Stimulated activated CD8-positive, alpha-beta memory T cell treated with anti-CD3 and anti-CD28 coated beads, Interleukin-15, amount 100 ng/mL, for 48 hours (primary cell): ENCODE measurements at places on chromosomes 2 and 18.

DNA sequence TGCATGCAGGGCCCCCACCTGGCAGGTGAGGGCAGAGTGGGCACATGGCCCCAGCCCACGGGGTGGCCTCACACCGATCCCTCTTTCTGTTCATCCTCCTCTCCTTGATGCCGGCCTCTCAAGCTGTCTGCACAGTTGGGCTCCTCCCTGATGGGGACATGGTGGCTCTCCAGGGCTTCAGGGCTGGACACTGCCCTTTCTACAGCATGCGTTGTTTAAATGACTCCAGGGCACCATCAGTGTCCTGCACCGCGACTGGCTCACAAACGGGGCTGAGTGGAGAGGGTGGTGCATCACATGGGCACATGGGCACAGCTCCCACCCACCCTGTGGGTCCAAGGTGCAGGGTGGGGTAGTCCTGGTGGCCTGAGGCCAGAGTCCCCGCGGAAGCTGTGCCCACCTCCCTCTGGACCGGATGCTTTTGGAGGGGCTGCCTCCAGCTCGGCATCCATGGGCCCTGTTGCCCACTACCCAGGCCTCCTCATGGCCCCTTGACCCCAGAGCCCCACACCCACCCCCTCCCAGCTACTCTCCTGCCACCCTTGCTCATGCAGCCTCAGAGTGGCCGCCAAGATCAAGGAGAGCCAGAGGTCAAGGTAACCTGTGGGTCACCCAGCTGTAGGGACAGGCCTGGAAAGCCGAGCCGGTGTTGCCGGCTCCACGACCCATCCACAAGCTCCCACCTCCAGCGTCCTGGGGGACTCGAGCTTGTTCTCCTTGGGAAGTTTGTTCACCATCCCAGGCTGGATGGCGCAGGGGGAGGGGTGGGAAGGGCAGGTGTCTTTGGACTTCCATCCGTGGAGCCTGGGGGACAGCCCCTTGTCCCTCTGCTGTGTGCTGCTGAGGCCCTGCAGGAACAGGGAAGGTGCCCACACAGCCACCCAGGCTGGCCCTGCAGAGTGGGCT, 12.3 kb upstream of the SNED1 start:
- no peak for DNase-seq

GRCh38 chr2:156399950-156400705, 36.1 kb upstream of the GPD2 start:
- peak; percentile 24 for DNase-seq

GRCh38 chr2:183244300-183244844, 120.1 kb downstream of the NUP35 start:
- DNase-seq = no peak

- no peak for DNase-seq
Observed at GRCh38 chr2:155703917-155704316, 628.6 kb downstream of the NR4A2 start.

GRCh38 chr2:234425639-234426603, 71.0 kb downstream of the ARL4C start:
- no peak for DNase-seq

GRCh38 chr2:35932276-35932963, 423.2 kb upstream of the CRIM1 start:
- DNase-seq = no peak

GRCh38 chr18:62736077-62736855, 20.9 kb downstream of the PHLPP1 start:
- no peak for DNase-seq

DNA sequence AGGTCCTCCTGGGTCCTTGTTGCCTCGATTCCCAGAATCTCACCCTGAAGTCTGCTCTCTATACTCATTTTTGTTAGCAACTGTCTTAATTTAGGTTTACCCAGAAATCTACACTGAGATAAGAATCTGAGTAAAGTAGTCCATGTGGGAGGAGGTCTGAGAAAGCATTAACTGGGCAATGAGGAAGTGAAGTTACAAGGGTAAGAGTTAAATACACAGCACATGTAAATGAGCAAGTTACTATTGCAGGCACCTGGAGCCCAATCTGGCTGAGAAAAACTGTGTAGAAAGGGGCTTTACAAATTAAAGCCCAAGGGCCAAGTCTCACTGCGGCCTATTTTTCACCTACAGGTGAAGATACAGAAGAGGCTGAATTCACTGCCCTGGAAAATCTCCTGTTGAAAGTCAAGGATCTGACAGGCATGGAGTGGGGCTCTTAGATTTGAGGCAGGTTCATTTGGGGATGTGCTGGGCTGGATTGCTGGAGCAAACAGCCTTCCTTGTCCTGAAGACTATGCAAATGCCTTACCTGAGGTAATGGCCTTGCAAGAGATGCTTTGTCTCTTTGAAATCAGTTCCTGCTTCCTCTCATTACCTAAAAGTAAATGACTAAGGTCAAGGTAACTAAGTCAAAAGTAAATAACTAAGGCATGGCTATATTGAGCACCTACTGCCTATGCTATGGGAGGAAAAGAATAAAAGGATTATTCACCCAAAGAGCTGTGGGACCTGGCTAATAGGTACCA, 84.4 kb upstream of the DYNAP start:
- no peak for DNase-seq

DNA sequence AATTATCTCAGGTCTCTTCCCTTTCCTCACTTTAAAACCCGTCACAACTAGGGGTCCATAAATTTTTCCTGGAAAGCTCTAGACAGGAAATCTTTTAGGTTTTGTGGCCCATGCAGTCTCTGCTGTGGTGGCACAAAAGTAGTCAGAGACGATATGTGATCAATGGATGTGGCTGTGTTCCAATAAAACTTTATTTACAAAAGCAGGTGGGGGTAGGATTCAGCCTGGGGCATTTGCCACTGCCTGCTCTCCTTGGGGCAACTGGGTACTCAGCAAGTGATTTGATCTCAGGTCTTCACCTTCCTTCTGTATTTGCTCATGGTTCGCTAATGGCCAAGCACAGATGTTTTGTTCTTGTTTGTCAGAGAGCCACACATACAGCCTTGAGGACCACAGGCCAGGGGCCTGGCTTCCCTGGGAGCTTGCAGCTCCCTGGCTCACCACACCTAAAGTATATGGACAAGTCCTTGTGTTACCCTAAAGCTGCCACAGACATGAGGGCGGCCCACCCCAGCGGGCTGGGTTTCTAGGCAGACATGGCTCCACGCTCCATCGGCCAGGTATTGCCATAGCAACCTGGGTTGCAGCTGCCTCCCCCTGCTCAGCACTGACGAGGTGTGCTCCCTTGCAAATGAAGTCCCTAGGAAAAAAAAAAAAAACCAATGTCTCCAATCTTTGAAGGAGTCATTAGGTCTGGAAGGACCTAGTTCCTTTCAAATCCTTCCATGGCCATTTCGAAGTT, 89.7 kb upstream of the YWHAQ start:
- no peak for DNase-seq

DNA sequence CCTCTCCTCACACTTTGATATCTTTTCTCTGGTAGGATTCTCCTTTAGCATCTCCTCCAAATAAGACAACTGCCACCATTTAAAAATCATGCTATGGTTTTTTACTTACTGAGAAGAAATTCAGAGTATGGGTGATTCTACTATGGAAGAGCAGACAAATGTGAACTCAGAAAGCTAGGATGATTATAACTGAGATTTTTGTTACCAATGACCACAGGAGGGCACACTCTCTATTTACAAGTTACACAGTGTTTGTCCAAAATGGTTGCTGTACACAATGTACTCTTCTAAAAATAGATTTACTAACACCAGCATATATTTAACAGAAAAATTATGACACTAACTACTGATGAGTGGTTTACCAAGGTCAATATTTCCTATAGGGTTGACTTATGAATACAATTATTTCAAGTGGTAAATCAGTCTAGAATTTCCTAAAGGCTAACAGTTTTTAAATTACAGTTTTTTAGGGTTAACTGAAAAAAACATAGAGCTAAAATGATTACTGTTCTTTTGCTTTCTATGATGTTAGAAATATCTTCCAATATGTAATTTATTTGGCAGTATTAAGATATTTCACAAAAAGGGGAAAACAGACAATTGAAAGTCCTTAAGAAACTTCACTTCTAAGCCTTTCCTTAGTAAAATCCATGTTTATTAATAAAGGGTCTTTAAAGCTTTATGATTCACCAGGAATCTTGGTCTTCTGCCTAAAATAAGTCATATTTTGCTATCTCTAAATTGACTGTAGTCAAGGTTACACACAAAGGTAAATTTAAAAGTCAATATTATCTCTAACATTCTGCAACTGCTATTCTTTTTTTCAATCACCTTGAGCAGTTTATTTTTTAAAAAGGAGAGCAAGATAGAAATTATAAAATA, 57.2 kb downstream of the MAP4K3 start:
- no peak for DNase-seq

GRCh38 chr18:78978349-78979055, 1.1 kb upstream of the SALL3 start:
- DNase-seq = no peak

GRCh38 chr2:12397854-12398253, 318.9 kb upstream of the TRIB2 start:
- DNase-seq = no peak

DNA sequence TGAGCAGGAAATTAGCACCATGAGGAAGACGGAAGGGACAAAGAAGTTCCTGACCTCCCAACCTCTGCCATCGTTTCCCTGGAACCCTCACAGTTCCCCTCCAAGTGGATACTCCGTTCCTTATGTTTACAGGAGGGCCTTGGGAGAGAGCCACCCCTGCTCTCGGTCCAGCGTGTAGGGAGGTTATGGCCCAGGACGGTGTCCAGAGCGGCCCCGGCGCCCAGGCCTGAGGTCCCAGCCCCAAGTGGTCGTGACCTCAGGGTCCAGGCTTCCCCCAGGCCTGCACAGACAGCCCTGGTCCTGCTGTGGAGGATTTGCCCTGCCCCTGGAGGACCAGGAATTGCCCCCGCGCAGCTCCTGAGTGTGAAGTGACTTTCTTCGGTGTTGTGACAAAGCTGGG, 61.8 kb upstream of the RBM44 start:
- DNase-seq = no peak
